Stimulated activated CD4-positive, alpha-beta T cell treated with anti-CD3 and anti-CD28 coated beads, Interleukin-15, amount 100 ng/mL, for 1 hour (primary cell): ENCODE measurements at places on chromosomes 13 and 19.

GRCh38 chr19:5585461-5586299 is 17.9 kb upstream of the TINCR start:
- DNase-seq, result peak; percentile 41

DNA sequence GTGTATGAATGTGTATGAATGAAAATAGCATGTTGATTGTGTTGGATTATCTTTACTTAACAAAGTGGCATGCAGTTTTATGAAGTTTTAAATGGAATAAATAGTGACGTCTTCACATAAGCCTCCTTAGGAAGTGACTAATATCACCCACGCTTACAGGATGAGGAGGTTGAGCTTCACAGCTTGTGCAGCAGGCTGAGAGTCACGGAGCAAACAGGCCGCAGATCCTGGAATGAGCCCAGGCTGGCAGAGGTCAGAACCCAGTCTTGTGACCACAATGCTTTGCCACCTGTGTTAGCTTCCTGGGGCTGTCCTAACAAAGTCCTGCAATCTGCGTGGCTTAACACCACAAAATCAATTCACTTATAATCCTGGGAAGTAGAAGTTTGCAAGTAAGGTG is 20.8 kb downstream of the LAIR2 start:
- no peak for DNase-seq

GRCh38 chr19:52646571-52647217 is 8.5 kb upstream of the ZNF83 start:
- no peak for DNase-seq

DNA sequence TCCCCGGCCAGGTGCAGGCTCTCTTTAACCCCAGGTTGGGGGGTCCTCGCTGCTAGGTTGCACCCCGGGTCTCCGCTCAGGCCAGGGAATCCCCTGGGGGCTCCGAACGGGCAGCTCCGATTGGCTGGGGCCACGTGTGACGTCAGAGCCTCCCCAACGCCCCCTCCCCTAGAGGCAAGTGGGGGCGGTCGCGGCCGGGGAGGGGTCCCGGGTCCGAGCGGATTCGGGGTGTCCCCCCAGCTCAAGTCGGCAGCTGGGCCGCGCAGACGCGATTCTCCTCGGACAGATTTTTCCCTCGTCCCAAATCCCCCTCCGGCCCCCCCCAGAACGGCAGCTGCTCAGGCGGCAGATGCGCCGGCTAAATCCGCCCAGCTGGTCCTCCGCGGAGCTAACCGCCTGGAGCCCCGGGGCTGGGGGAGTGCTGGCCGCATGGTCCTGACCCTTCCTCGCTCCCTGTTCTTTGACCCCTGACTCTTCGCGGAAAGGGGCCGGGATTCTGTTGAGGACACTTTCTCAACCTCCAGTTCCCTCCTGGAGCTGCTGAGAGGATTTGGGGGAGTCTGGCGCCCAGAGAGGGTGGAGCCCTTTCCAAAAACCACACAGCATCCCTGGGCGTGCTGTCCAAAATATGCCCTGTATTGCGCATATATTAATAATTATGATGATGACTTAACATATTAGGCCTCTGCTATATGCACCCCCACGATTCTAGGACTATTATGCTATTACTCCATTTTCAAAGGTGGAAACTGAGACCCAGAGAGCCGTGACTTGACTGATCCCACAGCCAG is 25.4 kb upstream of the SEMA6B start:
- DNase-seq, result no peak

GRCh38 chr13:38308736-38309135 is 40.9 kb upstream of the UFM1 start:
- no peak for DNase-seq

GRCh38 chr19:49691243-49692146 is 579 bp downstream of the CPT1C start:
- DNase-seq, result no peak

DNA sequence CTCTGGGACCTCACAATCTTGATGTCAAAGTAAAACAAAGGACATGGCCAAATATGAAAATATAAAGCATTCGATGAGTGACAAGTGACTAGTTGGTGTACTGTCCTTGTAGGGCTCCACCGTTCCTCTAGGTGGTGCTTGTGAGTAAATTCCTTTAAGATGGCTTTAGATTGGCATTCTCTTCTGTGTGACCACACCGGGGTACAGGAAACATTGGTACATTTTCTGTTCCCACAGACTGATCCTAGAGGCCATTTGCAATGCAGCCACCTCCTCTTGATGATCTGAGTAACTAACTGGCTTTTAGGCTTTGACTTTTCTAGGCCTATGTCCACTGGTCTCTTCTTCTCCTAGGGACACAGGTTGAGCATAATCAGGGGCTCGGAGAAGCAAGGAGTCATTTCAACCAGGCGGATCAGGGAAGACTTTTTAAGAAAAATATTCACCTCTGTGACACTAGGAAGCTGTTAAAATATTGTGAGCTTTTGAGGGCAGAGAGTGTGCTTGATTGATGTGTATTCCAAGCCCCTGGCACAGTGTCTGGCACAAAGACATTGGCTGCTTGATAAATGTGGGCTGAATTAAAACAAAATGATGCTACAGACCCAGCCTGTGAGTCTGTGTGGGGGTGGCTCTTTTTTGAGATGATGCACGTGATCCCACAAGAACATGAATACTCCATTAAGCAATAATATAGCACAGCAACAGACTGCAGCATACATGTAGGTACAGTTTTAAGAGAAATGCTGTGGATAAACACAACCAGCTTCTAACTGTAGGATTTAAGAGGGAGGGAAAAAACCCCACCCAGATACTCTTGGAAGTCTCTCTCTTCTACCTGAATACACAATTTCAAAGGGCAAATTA is 21.0 kb downstream of the EPSTI1 start:
- DNase-seq, result no peak

DNA sequence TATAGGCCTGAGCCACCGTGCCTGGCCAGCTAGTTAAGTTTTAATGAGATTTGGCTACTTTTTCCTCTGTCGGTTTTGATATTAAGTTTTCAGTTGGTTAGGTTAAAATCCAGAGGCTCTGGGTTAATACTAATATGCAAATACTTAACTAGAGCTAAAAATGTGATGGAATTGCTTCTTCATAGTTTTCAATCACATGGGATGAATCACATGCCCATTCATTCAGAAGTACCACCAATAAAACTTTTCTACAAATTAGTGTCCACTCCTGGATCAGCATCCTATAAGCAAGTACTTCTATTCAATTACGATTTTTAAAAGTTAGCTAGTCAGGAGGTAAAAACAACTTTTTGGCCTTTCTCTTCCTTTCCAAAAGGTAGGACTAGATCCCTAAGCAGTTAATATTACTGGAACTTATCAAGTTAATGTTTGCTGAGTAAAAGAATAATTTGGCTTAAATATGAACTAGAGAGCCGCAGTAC is 4.3 kb downstream of the SLC25A30 start:
- no peak for DNase-seq

DNA sequence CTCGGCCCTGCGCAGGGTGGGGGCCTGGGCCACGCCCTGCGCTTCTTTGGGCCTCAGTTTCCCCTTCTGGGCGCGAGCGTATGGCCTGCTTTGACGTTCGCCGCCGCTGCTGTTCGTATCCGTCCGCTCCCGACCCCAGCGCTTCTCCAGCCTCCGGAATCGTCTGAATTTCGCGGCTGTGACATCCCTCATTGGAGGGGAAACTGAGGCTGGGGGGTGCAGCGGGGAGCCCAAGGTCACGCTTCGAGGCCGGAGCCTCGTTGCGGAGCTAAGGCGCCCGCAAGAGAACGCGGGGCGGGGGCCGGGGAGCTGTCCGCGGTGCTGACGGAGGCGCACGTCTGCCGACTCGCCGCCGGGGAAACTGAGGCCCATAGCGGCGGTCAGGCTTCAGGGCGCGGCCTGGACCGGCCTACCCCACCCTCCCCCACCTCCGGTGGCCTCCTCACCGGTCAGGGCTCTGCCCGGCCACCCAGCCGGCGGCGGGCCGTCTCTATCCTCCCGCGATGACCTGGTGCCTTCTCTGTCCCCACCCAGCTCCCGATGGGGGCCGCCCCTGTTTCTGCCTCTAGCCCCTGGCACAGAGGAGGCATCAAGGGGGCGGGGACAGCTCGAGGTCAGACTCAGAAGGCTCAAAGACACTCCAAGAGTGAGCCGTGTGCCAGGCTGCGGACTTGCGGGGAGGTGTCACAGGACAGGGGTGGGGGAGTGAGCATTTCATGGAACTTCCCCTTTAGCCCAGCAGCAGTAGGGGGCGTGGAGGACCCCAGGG is 3.0 kb upstream of the APC2 start:
- DNase-seq, result no peak

- no peak for DNase-seq
Observed at GRCh38 chr19:18666784-18667183, 16.7 kb upstream of the CRTC1 start.

- DNase-seq, result no peak
Observed at GRCh38 chr19:45973553-45974338, at the start of gene NOVA2. NOVA2 (minus strand) TSS chr19:45973865; CDS start chr19:45973351, 514 bp downstream.

DNA sequence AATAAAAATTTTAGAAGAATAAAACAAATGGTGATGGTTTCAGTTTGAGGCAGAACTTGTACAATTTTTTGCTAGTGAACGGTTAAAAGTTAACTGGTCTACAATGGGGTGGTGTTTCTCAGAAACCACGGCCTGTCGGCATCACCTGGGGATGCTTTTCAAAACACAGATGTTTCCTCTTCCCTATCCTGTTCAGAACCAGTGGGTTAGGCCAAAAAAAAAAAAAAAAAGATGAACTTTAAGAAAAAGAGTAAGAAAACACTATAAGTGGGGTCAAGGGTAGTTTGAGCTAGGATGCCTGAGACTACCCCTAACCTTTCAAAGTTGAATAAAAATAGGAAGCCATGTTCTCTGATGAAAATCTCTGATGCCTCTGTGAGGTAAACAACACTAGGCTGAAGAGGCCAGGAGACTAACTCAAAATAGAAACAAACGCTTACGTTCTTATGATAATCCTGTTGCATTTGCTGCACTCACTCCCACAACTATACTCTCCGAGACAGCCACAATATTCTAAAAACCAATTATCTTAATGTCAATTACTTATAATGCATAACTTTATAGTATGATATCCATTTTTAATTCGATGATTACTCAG is 3.3 kb downstream of the MTIF3 start:
- DNase-seq, result no peak

DNA sequence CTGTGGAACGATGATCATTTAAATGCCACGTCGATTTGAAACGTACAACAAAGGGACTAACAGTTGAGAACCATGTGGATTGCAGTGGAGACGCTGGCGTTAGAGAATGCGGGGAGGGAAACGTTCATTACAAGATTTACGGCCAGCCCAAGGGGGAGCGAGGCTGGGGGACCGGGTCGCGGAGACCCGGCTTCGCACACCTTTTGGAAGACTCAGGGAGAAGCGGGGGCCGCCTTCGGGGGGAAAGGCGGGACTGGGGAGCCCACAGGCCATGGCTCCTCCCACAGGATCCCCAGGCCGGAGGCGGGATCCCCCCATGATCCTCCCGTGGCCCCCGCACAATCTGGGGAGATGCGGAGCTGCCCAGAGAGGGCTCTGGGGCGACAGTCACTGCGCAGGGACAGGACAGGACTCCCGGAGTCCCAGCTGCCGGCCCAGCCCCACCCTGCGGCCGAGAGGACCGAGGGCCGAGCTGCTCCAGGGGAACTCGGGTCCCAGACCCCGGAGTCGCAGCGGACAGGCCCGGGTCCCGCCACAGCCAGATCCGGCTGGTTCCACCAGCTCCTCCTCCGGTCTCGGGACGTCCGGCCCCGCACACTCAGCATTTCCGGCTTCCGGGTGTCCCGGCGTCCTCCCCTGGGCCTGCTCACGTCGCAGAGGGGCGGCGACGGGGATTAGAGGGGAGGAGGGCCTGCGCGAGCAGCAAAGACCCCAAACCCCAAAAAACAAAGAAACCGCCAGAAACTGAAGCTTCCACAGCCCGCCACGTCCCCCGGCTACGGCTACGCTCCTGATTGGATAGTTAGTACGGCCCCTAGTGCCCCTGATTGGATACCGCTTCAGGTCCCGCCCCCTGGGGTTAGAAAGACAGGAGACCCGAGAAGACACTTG is 21.1 kb upstream of the OR10H1 start:
- DNase-seq, result peak; percentile 90

DNA sequence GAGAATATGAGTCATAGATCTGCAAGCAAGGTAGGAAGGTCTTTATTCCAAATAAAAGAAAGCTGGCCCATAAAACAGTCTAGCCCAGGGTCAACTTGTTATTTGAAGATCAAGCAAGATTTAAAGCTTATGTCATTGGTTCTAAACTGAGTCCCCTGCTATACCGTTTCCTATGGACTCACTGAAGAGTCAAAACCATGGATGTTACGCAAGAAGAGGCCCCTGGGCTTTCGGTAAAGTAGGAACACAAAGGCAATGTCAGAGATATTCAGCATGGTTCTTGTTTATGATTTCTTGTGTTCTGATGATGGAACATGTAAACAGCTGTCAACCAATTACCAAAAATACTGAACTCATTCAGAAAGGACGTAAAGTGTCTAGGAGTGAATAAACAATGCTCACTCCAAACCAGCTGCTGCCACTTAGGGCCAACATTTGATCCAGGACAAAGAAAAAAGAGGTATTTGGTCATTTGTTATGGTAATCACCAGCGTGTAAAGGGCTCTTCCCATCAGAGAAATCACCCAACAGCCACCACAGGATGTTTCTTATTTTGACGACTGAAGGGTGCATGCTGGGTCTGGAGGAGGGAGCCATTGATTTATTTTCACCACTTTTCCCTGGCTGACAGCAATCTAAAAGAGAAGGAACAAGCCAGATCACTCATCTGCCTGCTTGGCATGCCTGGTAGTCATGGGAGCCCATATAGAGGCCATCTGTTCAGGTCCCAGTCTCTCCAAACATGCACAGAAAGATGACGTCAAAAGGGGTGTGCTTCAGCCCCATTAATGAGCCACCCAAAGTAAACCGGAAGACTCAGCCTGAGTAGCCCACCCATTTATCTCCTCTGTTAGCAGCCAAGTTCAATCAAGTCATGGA is 68.3 kb downstream of the FGF14 start:
- DNase-seq, result no peak

DNA sequence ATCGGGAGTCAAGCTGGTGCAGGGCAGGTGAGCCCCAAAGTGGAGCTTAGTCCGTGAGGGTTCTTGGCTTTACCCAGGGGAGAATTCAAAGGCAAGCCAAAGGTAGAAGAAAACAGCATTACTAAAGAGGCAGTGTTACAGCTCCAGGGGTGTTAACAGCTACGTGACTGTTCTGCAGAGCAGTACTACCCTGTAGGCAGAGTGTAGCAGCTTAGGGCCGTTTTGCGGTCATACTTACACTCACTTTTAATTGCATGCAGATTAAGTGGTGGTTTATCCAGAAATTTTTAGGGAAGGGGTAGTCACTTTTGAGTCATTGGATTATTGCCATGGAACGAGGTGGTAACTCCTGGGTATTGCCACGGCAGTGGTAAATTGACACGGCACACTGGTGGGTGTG is 482.2 kb downstream of the SLITRK5 start:
- no peak for DNase-seq

- no peak for DNase-seq
Observed at GRCh38 chr19:4660181-4660791, 9.9 kb downstream of the MYDGF start.
